ENCODE measurements at places on chromosomes 3 and 15.
A peak's percentile ranks its signal among the peaks of the same experiment; 100 is the strongest.

GRCh38 chr3:189353318-189353965 is 181.7 kb downstream of the TPRG1 start:
- no peaks in the 10 kb centered on the region for H3K36me3 ChIP-seq
- DNase-seq = no peak
- no peak overlapping the region for H3K4me3 ChIP-seq

GRCh38 chr3:128667641-128668040 is 17.0 kb upstream of the RPN1 start:
- no peaks in the 10 kb centered on the region for H3K36me3 ChIP-seq
- H3K4me1 ChIP-seq = no peaks in the 10 kb centered on the region
- H3K4me3 ChIP-seq = no peak overlapping the region
- DNase-seq = no peak
- H3K27ac ChIP-seq = no peak overlapping the region

GRCh38 chr3:98580401-98581386 is 12.7 kb downstream of the CPOX start:
- no peaks in the 10 kb centered on the region for H3K27me3 ChIP-seq
- H3K36me3 ChIP-seq = peaks cover 65% of the 10 kb centered on the region
- H3K27ac ChIP-seq = no peak overlapping the region

DNA sequence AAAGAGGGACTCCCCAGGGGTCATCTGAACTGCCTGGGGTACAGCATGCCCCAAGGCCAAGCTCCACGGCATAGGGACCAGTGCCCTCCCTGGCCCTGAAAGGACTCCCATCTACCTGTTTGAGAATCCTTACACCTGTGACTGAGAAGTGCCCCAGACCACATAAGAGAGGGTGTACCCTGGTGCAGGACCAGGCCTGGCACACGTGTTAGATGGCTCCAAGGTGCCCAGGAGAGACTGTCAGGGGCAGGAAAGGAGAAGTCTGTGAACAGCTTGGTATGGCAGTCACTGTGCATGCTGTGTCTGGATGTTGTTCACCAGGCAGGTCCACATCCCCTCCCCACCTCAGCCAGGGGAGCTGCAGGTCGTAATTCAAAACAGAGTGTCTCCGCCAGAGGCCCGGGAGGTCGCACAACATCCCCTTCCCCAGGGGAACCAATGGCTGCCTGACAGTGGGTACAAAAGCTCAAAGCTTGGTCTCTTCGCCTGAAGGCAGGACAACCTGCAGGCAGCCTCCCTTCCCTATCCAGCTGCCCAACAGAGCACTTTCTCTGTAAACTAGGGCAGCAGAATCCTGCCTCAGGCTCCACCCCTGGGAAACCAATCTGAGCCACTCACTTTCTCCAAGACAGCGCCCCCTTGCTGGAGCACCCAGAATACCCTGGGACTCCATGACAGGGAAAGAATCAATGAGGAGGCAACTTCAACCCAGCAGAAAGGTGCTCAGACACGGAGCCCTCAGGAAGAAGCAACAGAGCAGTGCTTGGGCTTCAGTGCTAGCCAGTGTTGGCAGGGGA is 3.9 kb downstream of the NUP210 start:
- DNase-seq = no peak
- no peak overlapping the region for H3K4me3 ChIP-seq
- H3K4me1 ChIP-seq = peaks cover 79% of the 10 kb centered on the region
- H3K27me3 ChIP-seq = peaks cover 9% of the 10 kb centered on the region
- peak overlapping the region; percentile 96 for H3K27ac ChIP-seq

- peaks cover 5% of the 10 kb centered on the region for H3K27me3 ChIP-seq
- H3K27ac ChIP-seq = no peak overlapping the region
- no peak overlapping the region for H3K4me3 ChIP-seq
- peaks cover 34% of the 10 kb centered on the region for H3K4me1 ChIP-seq
Measured at GRCh38 chr3:12963231-12963896, 109.9 kb downstream of the IQSEC1 start.

GRCh38 chr3:127375151-127375930 is 87.5 kb upstream of the PRR20G start:
- DNase-seq = no peak
- H3K27me3 ChIP-seq = no peaks in the 10 kb centered on the region
- H3K27ac ChIP-seq = no peak overlapping the region
- no peaks in the 10 kb centered on the region for H3K36me3 ChIP-seq
- H3K4me3 ChIP-seq = no peak overlapping the region
- no peaks in the 10 kb centered on the region for H3K4me1 ChIP-seq

GRCh38 chr3:134601539-134602439 is 49.0 kb downstream of the KY start:
- DNase-seq = peak; percentile 91
- H3K27ac ChIP-seq = no peak overlapping the region
- H3K36me3 ChIP-seq = no peaks in the 10 kb centered on the region
- no peaks in the 10 kb centered on the region for H3K27me3 ChIP-seq
- peaks cover 30% of the 10 kb centered on the region for H3K4me1 ChIP-seq

- peak overlapping the region; percentile 53 for H3K27ac ChIP-seq
- H3K4me3 ChIP-seq = no peak overlapping the region
- no peaks in the 10 kb centered on the region for H3K36me3 ChIP-seq
- no peak for DNase-seq
Measured at GRCh38 chr3:149736175-149736952, 15.9 kb downstream of the COMMD2 start.

GRCh38 chr15:81410318-81410753 is 36.3 kb upstream of the TMC3 start:
- H3K27ac ChIP-seq = no peak overlapping the region
- no peaks in the 10 kb centered on the region for H3K36me3 ChIP-seq
- no peak for DNase-seq
- no peak overlapping the region for H3K4me3 ChIP-seq
- H3K27me3 ChIP-seq = no peaks in the 10 kb centered on the region

DNA sequence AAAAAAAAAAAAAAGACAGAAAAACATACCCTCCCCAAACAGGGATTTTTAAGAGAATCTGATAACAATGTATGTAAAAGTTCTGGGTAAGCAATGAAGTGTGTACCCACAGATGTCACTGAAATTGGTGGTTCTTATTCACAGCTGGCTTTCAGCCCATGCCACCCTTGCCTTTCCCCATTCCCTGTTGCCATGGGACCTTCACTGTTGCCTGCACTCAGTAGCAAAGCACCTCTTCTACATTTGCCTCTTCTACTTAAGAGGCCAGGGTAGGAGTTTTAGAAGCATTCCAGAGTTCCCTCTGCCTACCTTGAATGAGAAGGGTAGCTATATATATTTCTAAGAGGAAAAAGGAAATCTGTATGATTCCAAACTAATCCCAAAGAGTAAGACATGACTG is 57.4 kb downstream of the FMN1 start:
- H3K27ac ChIP-seq = peak overlapping the region; percentile 18
- peaks cover 51% of the 10 kb centered on the region for H3K4me1 ChIP-seq
- H3K4me3 ChIP-seq = no peak overlapping the region
- no peak for DNase-seq

GRCh38 chr15:70528816-70529215 is 234.5 kb downstream of the UACA start:
- no peak overlapping the region for H3K4me3 ChIP-seq
- no peaks in the 10 kb centered on the region for H3K27me3 ChIP-seq
- DNase-seq = no peak

- no peaks in the 10 kb centered on the region for H3K4me1 ChIP-seq
- no peak for DNase-seq
- no peak overlapping the region for H3K4me3 ChIP-seq
- H3K36me3 ChIP-seq = no peaks in the 10 kb centered on the region
Measured at GRCh38 chr3:7917443-7918151, 584.0 kb upstream of the LMCD1 start.

GRCh38 chr15:38463893-38464292 is 10.0 kb downstream of the FAM98B start:
- no peaks in the 10 kb centered on the region for H3K36me3 ChIP-seq
- no peak for DNase-seq
- no peaks in the 10 kb centered on the region for H3K27me3 ChIP-seq
- no peak overlapping the region for H3K4me3 ChIP-seq

DNA sequence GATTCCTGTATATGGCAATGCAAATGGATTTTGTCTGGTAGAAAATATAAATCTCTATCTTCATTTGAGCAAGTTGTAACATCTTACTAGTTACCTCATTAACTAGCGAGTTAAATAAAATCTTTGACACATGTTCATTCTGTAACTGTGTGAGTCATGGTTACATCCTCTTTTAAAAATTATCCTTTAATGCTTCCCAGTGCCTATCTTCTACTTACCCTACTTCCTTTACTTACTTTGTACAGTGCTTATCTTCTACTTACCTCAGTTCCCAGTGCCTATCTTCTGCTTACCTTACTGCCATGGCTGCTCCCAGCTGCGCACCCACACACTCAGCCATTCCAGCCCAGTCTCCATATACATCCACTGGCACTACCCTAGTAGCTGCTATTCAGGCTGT is 71.9 kb upstream of the GOLGA8B start:
- no peaks in the 10 kb centered on the region for H3K27me3 ChIP-seq
- no peaks in the 10 kb centered on the region for H3K36me3 ChIP-seq
- H3K27ac ChIP-seq = no peak overlapping the region
- no peak for DNase-seq

- H3K4me1 ChIP-seq = no peaks in the 10 kb centered on the region
- no peaks in the 10 kb centered on the region for H3K36me3 ChIP-seq
- H3K27ac ChIP-seq = no peak overlapping the region
- DNase-seq = no peak
- no peak overlapping the region for H3K4me3 ChIP-seq
Measured at GRCh38 chr3:162658003-162658402, 1161.4 kb downstream of the OTOL1 start.

DNA sequence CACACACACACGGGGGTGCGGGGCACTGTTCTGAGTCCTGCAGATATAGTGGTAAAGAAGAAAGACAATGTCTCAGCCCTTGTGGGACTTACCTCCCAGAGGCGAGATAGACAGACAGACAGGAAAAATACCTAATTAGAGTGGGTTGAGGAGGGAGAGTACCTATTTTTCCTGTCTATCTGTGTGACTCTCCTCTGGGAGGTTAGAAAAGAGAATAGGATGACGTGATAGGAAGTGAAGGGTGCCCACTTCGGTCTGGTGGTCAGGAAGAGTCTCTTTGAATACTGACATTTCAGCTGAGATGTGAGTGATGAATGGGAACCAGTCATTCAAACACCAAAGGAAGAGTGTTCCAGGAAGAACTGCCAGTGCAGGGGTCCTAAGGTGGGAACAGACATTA is 4.1 kb upstream of the APOD start:
- no peak for DNase-seq
- no peaks in the 10 kb centered on the region for H3K36me3 ChIP-seq
- no peaks in the 10 kb centered on the region for H3K27me3 ChIP-seq
- no peak overlapping the region for H3K4me3 ChIP-seq

DNA sequence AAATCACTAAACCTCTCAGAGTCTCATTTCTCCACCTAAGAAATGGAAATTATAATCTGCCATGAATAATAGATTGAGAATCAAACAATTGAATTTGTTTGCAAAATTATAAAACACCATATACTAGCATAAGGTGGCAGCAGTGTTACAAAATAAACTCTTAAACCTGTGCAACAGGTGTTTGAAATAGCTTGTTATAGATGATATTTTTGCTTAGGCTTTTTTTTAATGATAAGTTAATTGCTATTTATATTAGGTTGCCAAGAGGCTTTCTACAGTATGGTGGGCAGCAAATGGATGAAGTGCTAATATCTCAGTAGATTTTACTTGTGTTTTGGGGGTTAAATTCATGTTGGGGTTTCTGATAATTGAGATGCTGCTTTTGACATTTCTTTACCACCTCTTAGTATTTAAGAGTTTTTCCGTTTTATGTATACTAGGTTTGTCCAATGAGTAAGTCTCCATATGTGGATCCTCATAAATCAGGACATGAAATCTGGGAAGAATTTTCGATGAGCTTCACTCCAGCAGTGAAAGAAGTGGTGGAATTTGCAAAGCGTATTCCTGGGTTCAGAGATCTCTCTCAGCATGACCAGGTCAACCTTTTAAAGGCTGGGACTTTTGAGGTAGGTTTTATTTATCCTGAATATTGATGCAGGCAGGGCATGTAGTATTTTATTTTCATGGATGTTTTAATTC is 19.6 kb downstream of the NR1D2 start:
- DNase-seq = no peak
- H3K4me3 ChIP-seq = no peak overlapping the region
- no peak overlapping the region for H3K27ac ChIP-seq
- peaks cover 16% of the 10 kb centered on the region for H3K36me3 ChIP-seq
- no peaks in the 10 kb centered on the region for H3K4me1 ChIP-seq
- no peaks in the 10 kb centered on the region for H3K27me3 ChIP-seq

GRCh38 chr3:57826245-57826951 is 70.3 kb downstream of the SLMAP start:
- peaks cover 3% of the 10 kb centered on the region for H3K36me3 ChIP-seq
- H3K27me3 ChIP-seq = no peaks in the 10 kb centered on the region
- peaks cover 17% of the 10 kb centered on the region for H3K4me1 ChIP-seq
- no peak for DNase-seq

- no peaks in the 10 kb centered on the region for H3K36me3 ChIP-seq
- DNase-seq = peak; percentile 42
- H3K4me3 ChIP-seq = no peak overlapping the region
Measured at GRCh38 chr15:39498629-39499028, 82.2 kb upstream of the THBS1 start.

DNA sequence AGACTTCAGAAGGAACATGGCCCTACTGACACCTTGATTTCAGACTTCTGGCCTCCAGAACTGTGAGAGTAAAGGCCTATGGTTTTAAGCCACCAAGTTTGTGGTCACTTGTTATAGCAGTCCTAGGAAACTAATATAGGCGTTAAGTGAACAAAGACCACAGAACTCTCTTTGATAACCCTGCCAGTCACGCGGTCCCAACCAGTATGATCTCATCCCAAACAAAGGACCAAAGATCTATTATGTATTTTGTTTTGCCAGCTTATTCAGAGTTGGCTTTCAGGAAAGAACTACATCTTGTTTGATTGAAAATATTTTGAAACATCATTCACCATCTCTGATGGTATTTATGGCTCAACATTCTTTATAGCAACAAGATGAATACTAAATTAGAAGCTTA is 294.4 kb upstream of the SLCO3A1 start:
- H3K4me1 ChIP-seq = no peaks in the 10 kb centered on the region
- no peaks in the 10 kb centered on the region for H3K36me3 ChIP-seq
- no peak for DNase-seq
- no peak overlapping the region for H3K4me3 ChIP-seq
- H3K27ac ChIP-seq = no peak overlapping the region

- no peak overlapping the region for H3K4me3 ChIP-seq
- no peak overlapping the region for H3K27ac ChIP-seq
- H3K27me3 ChIP-seq = peaks cover 31% of the 10 kb centered on the region
Measured at GRCh38 chr15:41511331-41511898, 2.2 kb downstream of the LTK start.

- H3K27me3 ChIP-seq = no peaks in the 10 kb centered on the region
- H3K27ac ChIP-seq = no peak overlapping the region
- H3K36me3 ChIP-seq = no peaks in the 10 kb centered on the region
- peaks cover 5% of the 10 kb centered on the region for H3K4me1 ChIP-seq
Measured at GRCh38 chr3:146072824-146073223, 88.2 kb downstream of the PLOD2 start.

All from left lung (tissue), 14 donors.